ENCODE measurements at places on chromosomes 2 and 18. TPM values are rescaled to one million over a fixed set of nuclear protein-coding genes. Genes with fewer than 3 reads are reported as not detected.
A peak's percentile ranks its signal among the peaks of the same experiment; 100 is the strongest.

DNA sequence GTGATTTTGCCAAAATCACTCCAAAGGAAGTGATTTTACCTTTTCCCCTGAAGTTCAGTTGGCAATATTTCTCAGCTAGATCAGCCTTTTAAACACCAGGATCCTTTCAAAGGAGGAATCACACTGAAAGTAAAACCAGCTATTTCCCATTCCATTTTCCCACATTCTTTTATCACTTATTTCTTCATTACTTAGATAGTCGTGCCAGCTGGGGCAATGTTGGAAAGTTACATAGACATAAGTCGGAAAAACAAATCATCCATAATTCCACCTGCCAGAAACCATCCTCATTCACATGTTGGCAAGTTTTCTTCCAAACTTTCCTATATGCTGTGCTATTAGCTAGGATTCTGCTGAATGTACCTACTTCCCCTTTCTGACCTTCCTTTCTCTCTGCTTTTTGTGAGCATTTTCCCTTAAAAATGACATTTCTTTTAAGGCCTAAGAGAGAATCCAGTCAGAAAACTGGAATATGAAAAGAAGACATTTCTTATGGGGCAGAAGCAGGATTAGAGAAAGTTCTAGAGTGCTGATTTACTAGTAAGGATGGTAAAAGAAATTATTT lies 170.0 kb upstream of the STK17B start:
- no peak for DNase-seq

Gene PLCD4
- 3.1 TPM for total RNA-seq

GRCh38 chr2:64288321-64289193 lies 144.3 kb upstream of the PELI1 start:
- peak; percentile 87 for DNase-seq

Gene UPP2
- total RNA-seq, result not detected

Gene NMUR1
- not detected for total RNA-seq

DNA sequence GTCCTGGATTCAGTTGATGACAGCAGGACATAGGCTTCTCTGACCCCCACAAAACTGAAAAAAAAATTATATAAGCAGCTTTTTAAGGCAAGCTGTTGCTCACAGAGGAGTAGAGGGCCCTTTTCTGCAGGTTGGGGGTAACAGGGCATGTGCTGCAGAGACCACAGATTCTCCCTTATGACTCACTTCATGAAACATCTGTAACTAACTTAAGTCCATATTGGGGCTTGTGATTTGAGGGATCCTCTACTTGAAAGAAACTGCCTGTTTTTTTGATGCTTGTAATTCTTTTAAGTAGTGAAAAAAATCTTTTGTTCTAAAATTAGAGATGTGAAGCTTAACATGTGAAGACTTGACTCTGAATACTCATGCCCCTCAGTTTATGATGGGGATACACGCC lies 33.4 kb downstream of the XRCC5 start:
- no peak for DNase-seq

GRCh38 chr2:109375131-109375561 lies 238.6 kb downstream of the SEPTIN10 start:
- no peak for DNase-seq

DNA sequence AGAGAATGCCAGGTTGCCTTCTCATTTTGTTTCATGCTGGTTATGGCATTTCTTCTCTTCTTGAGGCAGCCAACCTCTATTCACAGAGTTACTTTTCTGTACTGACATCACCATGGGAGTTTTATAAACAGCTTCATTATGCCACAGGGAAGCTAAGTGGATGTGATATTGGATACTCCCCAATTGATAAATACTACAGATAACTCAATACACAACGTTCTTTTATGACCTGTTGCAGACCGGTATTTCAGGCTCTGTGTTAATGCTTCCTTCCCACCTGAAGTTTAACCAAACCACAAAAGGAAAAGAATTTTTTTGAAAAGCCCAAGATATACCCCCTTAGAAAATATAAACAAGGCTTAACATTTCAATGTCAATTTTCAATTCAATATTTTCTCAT lies 258.3 kb upstream of the SOX11 start:
- no peak for DNase-seq

Data from endothelial cell of umbilical vein (primary cell).